ENCODE measurements at places on chromosomes 1 and 21.

- DNase-seq = no peak
Observed at GRCh38 chr21:22965455-22966135, 1967.4 kb downstream of the NCAM2 start.

GRCh38 chr1:205430696-205431305 is 8.9 kb upstream of the LEMD1 start:
- peak; percentile 88 for DNase-seq

DNA sequence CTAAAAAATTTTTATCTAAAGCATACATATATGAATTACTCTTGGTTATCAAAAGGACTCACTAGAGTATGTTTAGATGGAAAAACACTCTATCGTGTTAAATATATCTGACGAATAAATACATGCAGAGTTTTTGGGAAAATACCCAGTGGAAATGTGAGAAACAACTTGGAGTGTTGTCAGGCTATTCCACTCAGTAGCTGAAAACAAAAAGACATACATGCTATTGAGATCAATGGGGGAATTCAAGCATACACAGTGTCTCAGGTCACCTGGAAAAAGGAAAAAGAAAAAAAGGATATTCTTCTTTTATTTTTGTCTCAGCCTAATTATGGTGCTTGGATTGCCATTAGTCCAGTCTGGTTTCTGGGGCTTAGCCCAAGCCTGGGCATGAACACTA is 247.0 kb upstream of the LYPLAL1 start:
- DNase-seq = no peak

DNA sequence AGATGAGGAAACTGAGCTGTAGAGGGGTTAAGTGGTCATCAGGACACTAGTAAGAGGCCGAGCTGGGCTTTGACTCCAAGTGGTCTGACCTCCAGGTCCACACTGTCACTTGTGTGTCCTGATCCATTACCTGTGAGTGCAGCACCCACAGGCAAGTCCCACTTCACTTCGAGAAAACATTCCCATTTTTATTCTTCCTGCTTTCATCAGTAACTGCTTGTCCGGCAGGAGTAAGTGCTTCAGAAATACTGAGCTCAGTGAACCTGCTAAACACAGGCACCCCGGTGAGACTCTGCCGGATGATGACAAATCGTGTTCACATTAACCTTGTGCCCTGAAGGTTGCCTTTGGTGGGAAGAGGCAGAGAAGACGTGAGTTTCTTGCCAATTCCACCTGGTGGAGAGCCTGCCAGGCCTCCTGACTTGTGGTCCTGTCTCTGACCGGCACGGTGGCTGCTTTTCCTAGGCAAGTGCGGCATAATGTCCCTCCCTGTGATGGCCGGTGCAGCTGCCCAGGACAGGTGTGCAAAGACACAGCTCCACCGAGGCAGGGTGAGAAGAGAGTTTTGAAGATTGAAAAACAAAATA is 29.4 kb downstream of the ZBTB18 start:
- no peak for DNase-seq

GRCh38 chr1:57586842-57587241 is 163.0 kb upstream of the DAB1 start:
- no peak for DNase-seq

DNA sequence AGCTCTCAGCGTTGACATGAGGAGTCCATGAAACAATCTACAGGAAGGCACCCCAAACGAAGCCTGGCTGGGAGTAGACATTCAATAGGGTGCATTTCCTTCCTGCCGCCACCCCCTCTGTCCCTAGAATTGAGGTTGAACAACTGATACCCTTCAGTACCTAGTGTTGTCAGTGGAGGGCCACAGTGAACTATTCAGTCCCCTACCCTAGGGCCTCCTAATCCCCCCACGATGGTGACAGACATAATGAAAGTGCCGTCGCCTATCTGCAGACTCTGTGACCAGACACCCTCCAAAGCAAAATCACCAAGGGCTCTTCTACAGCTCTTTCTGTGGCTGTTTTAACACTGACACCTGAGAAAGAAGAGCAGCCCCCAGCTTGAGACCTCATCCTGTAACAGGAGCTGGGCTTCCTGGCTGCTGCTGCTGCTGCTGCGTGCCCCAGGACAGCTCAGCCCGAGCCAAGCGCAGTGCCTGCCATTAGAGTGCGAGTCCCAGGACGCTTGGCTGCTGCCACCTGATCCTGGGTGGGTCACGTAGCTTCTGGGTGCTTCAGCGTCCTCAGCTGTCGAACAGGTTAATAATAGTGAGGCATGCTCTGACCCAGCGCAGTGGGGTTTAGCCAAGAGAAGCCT is 183.0 kb downstream of the ZBTB18 start:
- no peak for DNase-seq

GRCh38 chr1:1305300-1306069 is 2.2 kb downstream of the ACAP3 start:
- DNase-seq = peak; percentile 55

GRCh38 chr1:147890177-147890790 is 12.3 kb upstream of the GJA8 start:
- DNase-seq = peak; percentile 64

DNA sequence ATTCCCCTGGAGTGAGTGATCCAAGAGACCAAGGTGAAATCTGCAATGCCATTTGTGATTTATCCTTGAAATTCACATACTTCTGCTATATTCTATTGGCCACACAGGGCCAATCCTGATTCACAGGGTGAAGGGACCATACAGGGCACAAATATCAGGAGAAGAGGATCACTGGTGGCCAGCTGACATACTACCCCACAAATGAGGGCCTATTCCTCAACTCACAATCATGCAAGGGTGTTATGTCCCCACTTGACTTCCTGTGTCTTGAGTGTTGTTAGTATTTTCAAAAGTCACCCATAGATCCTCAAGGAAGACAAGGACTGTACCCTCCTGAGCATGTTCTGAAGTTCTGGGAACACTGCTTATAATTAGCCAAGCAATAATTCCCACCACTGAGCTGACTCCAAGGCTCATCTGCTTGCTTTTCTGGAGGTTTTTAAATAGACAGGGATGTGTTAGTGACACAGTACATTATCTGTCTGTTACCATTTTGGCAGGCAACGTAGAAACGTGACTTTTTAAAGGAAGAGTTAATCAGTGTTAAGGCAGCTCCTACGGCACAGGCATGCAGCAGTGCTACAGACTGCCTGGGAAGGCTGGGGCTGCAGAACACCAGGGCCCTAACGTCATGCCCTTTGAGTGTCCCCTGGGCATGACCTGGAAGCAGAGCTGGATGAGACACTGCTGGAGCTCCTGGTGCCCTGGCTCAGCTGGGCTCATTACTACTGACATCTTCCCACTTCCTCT is 137.4 kb downstream of the FAM78B start:
- DNase-seq = no peak

- no peak for DNase-seq
Observed at GRCh38 chr1:98763488-98764150, 102.1 kb downstream of the SNX7 start.

GRCh38 chr21:43900690-43901089 is 35.7 kb downstream of the AGPAT3 start:
- DNase-seq = no peak

- no peak for DNase-seq
Observed at GRCh38 chr1:88984569-88984968, 7.9 kb downstream of the KYAT3 start.

- no peak for DNase-seq
Observed at GRCh38 chr1:226293553-226293920, 15.4 kb downstream of the LIN9 start.

- DNase-seq = no peak
Observed at GRCh38 chr1:203990118-203990517, 82.8 kb upstream of the SOX13 start.

DNA sequence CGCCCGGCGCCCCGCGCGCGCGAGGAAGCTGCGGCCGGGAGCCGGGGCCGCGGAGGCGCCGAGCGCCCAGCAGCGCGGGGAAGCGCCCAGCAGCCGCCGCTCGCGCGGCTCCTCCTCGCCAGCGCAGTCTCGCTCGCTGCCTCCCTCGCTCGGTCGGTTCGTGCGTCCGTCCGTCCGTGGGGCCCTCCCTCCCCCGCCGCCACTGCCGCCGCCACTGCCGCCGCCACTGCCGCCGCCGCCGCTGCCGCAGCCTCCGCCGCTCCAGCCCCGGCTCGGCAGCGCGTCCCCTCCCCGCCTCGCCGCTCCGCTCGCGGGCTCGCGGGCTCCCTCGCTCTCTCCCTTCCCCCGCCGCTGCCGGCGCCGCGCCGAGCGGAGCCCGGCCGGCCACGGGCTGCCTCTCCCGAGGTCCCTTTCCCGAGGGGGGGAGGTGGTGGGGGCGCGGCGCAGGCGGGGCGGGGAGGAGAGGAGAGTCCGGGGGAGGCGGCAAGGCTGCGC is at the start of gene KCND3:
KCND3 (minus strand) TSS at position 138 of the 495 bp plus-strand sequence.
- DNase-seq = no peak

DNA sequence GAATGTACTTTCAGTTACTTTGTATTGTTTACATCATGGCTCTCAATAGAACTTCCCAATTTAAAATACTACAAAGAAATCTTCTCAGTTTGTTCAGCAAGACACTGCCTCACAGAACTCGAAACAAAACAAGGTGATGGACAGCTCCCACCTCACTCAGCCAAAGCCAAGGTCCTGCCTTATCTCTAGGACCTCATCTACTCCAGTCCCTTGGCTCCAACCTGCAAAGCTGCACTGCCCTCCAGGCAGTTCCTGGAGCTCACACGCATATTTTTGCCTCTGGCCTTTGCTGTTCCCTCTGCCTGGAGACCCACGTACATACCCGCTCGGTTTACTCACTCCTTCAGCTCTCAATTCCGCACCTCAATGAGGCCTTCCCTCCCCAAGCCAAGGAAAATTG is 40.3 kb downstream of the MCOLN2 start:
- no peak for DNase-seq

DNA sequence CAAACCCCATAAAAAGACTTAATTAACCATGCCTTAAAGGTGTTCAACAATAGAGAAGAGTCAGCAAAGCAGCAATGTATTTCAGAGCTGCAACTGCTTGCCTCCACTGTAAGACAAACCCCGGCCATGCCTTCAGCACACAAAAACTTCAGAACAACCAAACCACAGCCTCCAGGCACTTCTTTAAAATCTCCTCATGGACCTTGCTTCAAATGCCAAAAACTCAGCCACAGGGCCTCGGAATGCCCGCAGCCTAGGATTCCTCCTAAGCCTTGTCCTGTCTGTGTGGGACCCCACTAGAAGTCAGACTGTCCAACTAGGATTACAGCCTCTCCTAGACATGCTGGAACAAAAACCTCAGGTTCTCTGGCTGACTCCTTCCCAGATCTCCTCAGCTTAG is 208.1 kb upstream of the DUSP10 start:
- DNase-seq = no peak

GRCh38 chr1:246208105-246208504 is 299.0 kb downstream of the SMYD3 start:
- no peak for DNase-seq

Measured in OCI-LY7 (cell line).